ENCODE measurements at places on chromosomes 1 and 21.

DNA sequence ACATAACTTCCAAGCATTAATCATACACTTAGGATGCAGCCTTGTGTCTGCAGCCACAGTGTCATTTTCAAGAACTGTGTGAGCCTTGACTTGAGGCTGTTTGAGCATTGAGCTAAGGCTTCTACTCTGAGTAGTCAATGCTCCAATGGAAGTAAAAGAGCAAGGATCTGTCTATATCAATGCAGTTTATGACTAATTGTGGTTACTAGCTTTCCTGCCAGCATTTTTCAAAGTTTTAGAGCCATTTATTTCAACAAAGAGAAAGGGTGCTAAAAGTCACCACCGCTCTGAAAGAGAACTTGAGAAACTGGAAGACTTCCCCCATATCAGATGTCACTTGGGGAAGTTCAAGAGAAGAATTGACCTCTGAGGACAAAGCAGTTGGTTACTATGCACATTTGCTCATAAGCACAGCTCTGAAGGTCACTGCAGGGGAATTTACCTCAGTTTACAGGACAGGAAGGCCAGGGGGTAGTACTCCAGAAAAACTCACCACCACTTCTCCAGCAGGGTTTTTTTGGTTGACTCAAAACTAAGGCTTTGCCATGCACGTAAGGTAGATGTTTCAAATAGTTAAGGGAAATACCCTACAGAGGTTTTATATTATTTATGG lies 24.5 kb upstream of the RGS1 start:
- DNase-seq: no peak

DNA sequence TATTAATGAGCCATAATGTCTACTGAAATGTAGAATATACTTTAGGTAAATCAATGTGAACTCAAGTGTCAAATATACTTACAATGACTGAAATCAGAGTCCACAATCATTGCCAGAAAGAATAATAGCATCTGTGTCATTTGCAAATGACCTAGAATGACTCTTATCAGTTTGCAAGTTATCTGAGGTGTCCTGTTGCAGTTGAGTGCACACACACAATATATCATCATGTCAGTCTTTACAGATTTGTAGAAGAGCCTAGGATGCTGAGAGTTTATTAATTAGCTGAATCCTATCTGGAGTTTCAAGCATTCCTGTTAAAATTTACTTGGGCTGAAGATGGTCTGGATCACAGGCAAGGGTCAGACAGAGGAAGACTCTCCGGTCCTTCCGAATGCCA lies 324.0 kb upstream of the GREM2 start:
- DNase-seq: no peak

DNA sequence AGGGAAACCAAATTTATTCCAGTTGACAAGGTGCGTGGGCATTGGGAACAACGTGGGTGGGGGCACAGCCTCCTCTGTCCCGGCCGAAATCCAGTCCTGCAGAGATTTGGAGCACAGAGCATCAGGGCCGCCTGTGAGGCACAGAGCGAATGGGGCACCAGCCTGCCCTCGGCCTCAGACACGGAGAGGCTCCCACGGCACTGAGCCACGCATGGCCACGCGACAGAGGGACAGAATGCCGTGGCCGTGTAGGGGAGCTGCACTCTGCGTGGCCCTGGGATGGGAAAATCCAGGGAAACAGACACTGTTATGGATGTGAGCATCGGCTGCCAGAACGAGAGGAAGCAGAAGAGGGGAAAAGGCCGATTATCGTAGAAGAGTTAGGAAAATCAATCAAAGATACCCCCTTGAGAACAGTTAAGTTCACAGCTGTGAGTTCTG lies 13.5 kb upstream of the C1orf159 start:
- DNase-seq: no peak

- DNase-seq: peak; percentile 42
Observed at GRCh38 chr1:59057211-59057694, 239.6 kb upstream of the FGGY start.

DNA sequence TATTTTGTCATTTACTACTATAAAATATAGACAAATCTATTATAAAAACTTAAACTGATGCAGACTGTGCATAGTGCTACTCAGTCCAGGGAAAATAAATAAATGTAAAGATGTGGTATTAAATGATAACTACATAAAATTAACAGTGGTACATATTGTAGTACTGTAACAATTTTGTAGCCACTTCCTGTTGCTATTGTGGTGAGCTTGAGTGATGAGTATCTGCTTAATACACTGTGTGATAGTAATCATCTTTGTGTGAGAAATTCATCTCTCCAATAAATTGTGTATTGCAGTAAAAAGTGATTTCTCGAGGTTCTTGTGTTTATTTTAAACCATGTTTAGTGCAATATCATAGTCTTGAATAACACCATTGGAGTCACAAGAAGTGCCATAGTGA lies 353.4 kb upstream of the ZRANB2 start:
- DNase-seq: no peak

GRCh38 chr1:244839656-244840055 lies 4.2 kb downstream of the COX20 start:
- peak; percentile 24 for DNase-seq

- no peak for DNase-seq
Observed at GRCh38 chr21:33075128-33075527, 5.2 kb downstream of the OLIG1 start.

DNA sequence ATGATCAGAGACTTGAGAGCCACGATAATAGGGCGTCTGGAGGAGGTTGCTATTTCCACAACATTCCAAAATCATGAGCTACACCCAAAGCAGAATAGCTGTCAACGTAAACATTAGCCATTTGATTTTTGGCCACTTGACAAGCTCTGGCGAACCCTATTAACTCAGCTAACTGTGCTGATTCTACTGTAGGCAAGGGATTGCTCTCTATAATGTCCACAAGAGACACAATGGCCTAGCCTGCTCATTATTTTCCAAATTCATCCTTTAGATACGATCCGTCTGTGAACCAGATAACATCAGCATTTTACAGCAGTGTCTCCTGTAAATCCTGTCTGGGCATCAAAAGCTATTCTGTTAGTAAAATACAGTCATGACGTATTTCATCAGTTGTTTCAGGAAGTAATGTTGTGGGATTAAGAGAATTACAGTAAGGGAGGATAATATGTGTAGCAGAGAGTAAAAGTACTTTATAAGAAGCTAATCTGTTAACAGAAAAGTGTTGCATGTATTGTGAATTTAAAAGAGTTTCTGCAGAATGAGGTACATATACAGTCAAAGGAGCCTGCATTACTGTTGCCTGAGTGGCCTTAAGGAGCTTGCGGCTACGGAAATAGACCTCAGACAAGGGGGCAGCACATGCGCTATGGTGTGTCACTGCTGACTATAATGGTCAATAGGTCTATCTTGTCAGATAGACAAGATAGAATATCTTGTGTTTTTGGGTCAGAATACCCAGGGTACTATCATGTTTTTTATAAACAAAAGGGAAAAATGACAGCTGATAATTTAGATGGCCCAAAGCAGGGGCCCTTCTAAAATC lies 44.9 kb upstream of the TINAGL1 start:
- DNase-seq: no peak

DNA sequence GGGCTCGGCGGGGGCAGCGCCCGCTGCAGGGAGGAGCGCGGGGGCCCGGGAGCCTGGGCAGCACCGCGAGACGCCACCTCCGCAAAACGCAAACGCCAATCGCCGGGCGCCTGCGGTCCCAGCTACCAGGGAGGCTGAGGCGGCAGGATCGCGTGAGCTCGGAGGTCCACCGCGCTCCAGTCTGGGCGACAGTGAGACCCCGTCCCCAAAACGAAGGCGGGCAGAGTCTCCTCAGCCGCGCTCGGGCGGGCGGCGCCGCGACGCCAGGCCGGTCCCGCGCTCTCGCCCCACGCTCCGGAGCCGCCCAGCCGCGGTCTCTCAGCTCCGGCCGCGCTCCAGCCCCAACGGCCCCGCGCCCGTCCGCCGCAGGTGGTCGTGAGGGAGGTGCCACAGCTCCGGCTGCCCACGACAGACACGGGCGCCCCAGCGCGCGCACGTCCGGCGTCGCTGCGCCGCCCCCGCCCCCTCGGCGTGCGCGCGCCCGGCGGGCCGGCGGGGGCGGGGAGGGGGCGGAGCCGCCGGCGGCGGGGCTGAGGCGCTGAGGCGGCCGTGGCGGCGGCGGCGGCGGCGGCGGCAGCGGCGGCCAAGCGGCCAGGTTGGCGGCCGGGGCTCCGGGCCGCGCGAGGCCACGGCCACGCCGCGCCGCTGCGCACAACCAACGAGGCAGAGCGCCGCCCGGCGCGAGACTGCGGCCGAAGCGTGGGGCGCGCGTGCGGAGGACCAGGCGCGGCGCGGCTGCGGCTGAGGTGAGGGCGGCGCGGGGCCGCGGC lies at the start of gene ADARB1:
ADARB1 (plus strand) TSS at position 533 of the 770 bp plus-strand sequence. CDS start 97,077 bp downstream, outside the sequence.
- peak; percentile 47 for DNase-seq

DNA sequence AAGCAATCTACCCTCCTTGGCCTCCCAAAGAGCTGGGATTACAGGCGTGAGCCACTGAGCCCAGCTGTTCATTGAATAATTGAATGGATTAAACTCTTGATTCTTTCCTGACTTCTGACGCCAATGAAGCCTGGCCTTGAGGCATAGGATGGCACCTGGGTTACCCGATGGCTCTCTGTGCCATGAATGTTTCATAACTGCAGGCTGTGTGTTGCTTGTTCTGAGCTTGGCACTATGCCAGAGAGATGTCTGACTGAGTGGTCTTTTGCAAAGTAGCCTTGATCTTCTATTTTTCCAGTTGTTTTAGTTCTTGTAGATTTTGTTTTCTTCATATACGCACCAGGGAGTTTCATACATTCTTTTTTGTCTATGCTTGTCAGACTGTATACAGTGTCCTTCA lies 38.5 kb upstream of the AK4 start:
- no peak for DNase-seq

- no peak for DNase-seq
Observed at GRCh38 chr1:208431721-208432120, 187.5 kb upstream of the PLXNA2 start.

GRCh38 chr1:116586741-116587143 lies 15.9 kb upstream of the CD58 start:
- no peak for DNase-seq

DNA sequence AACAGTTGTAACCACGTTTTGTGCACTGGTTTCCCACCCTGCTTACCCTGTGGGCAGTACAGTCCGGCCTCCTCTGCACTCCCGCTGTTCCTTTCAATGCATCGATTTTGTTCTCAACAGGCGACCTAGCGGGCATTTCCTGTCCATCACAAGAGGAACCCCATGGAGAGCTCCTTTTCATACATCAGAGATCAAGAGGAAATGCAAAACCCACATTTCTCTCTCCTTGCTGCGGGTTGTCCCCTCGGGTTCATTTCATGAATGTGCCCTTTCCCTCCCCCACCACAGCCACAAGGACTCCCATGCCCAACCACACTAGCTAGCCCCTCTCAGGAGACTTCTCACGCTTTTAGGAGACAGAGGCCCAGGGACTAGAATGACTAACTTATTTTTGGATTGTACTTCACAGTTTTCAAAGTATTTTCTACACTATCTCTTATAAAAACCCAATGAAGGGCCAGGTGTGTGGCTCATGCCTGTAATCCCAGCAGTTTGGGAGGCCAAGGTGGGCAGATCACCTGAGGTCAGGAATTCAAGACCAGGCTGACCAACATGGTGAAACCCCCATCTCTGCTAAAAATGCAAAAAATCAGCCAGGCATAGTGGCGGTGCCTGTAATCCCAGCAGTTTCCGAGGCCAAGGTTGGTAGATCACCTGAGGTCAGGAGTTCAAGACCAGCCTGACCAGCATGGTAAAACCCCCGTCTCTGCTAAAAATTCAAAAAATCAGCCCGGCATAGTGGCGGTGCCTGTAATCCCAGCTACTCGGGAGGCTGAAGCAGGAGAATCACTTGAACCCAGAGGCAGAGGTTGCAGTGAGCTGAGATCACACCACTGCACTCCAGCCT lies 18.4 kb downstream of the ATP1A4 start:
- DNase-seq: peak; percentile 40

- no peak for DNase-seq
Observed at GRCh38 chr1:224923726-224924125, 5.7 kb upstream of the DNAH14 start.

GRCh38 chr1:224673141-224673540 lies 57.0 kb downstream of the CNIH3 start:
- DNase-seq: no peak

DNA sequence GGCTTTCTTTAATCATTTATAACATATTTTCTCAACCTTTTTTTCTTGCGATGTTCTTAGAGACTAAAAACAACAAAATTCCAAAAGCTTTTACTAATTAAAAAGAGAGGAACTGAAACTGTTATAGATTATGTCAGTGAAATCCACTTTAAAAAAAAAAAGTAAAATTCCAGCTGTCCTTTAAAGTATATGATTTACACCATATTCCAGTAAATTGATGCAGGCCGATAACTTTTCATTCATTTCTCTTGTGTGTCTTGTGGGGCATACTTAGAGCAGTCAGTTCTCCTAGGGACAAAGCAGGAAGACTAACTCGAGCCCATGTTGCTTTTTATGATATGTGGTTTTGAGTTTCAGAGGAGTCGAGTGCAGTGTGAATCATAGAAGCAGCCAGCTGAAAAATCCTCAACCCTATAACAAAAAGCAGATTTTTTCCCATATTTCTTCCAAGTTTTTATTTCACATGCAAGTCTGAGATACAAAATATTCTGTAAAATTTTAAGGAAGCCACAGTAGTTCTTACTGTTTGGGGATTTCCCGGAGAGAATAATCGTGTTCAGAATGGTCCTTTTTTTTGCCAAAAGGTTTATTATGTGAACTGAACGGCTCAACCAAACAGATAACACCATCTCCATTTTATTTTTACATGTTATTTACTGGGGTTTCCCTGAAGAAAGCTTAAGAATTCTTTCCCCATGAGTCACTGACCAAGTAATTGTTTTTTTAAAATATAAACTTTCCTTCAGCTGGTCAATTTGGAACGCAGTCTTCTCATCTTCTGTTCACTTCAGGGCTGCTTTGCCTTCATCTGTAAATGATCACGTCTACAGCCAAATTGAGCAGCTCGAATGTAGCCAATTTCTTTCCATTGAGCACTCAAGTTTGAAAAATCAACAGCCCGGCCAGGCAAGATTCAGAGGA lies 77.0 kb upstream of the C1orf105 start:
- peak; percentile 36 for DNase-seq

DNA sequence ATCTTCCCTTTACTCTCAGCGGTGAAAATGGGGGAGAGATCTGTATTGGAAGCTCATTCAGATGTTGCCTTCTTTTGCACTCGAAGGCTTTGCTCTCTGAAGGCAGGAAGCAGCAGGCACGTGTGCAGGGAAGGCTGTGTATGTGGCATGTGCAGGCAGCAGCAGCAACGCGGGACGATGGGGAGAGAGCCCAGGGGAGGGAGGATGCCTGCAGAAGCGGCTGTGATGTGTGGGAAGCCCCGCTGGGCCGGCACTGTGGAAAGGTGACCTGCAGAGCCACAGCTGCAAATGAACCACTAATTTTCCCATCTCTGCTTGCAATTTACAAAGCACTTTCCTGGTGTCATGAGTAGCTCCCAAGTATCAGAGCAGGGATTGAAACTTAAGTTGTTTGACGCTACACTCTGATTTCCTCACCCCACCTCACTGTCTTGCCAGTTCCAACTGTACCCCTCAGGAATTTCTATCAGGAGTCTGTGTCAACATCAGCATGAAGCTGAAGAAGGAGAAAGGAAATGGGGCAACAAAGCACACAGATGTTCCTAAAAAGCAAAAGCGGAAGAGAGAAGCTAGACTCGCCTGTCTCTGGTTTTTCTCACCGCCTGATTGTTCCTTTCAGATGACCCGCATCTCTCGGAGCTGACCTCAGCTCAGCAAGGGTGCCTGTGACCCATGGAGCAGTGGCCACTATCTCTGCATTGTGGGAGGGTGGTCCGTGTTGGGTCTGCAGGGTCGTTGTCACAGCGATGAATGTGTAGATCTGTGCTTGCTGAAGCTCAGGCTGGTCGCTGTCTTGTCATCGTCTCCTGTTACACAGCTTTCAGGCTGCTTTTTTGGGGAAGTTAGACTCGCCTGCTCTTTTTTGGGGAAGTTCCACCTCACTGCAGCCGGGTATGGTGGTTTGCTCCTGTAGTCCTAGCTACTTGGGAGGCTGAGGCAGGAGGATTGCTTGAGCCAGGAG lies 156.1 kb downstream of the KIF26B start:
- DNase-seq: peak; percentile 11

Measured in NAMALWA (cell line).